ENCODE measurements at places on chromosomes 16 and 17. TPM values are rescaled to one million over a fixed set of nuclear protein-coding genes. Genes with fewer than 3 reads are reported as not detected.

GRCh38 chr17:62121025-62121730, 56.1 kb upstream of the MED13 start:
- DNase-seq, result no peak

DNA sequence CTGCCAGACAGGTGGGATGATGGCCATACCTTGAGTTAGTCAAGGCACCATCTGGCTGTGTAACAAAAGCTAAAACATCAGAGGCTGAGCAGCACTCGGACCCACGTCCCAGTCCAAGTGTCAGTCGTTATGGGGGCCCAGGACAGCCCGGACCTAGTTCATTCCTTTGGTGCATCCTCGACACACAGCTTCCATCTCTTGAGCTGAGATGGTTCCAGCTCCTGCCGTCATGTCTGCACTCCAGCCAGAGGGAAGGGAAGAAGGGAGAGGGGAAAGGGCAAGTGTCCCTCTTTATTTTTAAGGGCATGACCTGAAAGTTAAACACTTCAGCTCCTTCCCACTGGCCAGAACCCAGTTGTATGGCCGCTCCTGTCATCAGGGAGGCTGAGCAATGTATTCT, 218.0 kb downstream of the SEC14L1 start:
- DNase-seq, result no peak

DNA sequence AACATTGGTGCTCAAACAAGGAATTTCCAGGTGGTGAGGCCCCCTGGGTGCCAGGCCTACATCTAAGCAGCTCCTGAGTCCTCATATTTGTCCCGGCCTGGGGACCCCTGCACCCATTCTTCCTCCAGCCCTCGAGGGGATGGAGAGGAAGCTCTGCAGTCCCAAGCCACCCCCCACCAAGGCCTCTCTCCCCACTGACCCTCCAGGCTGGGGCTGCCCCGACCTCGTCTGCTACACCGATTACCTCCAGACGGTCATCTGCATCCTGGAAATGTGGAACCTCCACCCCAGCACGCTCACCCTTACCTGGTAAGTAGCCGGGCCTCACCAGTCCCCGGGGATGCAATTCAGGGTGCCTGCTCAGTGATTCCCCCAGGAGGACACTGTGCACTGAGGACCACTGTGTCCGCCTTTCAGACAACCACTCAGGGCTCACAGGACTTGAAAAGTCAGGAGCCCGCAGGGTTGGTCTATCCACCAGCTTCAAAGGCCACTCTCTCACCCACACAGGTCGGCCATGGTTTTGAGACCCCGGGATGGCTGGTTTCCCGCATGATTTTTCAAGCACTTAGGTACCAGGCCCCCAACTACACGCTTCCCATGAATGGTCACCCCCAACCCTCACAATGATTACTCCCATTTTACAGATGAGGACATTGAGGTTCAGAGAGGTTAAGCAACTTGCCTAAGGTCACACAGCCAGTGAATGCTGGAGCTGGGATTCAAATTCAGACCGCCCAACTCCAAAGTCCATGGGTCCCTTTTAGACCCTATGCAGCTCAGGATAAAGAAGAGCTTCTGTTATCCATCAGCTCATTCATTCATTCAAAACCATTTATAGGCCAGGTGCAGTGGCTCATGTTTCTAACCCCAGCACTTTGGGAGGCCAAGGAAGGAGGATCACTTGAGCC, 32.4 kb downstream of the IL21R start:
- no peak for DNase-seq

The CRAMP1 gene
- 38.3 TPM for total RNA-seq

- no peak for DNase-seq
Measured at GRCh38 chr17:75394332-75394918, 11.1 kb downstream of the GRB2 start.

GRCh38 chr16:11682655-11683096, 14.4 kb downstream of the SNN start:
- no peak for DNase-seq

DNA sequence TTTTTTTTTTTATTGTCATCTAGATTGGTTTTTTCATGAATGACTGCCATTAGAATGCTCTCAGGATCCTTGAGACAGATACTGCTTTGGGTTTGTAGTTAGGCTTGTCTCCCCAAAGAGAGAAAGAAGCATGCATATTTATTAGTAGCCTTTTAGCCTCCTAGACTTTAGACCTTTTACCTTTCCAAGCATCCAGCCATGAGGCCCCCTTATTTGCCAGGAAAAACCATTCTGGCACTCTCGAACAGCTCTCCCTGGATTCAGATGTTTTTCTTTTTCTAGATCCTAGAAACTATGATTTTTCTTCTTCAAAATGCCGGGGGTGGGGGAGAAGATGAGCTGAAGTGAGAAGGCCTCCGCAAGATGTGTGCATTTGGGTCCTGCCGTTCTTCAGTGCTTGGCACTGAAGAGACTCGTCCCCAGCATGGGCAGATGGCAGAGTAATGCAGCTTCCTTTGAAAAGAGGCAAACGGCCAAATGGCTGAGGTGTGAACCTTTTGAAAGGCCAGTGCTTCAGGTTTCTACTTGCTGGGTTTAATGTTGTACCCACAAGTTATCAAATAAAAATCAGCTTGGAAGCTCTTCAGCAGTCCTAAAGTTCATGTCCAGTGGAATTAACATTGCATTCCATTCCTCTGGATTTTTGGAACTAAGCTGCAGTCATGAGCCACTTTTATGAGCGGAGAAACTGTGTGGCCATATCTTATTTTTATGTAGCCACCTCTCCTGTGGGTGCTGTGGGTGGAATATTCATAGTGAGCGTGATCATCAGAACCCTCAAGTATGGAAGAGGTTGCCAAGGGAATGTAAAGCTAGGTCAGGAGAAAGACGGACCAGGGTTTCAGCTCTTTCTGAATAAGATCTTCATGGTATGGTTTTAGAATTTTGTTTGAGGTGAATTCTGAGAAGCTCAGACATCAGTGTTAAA, 7.2 kb downstream of the SOCS7 start:
- no peak for DNase-seq

GRCh38 chr16:53782148-53782547, 78.2 kb downstream of the FTO start:
- DNase-seq, result no peak

The MAP2K4 gene
- 51.8 TPM for total RNA-seq

GRCh38 chr16:57695680-57696069, 1.1 kb downstream of the DRC7 start:
- no peak for DNase-seq

The CCL1 gene
- total RNA-seq, result not detected

GRCh38 chr16:87593710-87594258, 8.5 kb upstream of the JPH3 start:
- DNase-seq, result no peak

The NPW gene
- 1.3 TPM for total RNA-seq

- DNase-seq, result no peak
Measured at GRCh38 chr16:78607465-78607864, 508.0 kb downstream of the WWOX start.

The CNTROB gene
- 58.3 TPM for total RNA-seq

DNA sequence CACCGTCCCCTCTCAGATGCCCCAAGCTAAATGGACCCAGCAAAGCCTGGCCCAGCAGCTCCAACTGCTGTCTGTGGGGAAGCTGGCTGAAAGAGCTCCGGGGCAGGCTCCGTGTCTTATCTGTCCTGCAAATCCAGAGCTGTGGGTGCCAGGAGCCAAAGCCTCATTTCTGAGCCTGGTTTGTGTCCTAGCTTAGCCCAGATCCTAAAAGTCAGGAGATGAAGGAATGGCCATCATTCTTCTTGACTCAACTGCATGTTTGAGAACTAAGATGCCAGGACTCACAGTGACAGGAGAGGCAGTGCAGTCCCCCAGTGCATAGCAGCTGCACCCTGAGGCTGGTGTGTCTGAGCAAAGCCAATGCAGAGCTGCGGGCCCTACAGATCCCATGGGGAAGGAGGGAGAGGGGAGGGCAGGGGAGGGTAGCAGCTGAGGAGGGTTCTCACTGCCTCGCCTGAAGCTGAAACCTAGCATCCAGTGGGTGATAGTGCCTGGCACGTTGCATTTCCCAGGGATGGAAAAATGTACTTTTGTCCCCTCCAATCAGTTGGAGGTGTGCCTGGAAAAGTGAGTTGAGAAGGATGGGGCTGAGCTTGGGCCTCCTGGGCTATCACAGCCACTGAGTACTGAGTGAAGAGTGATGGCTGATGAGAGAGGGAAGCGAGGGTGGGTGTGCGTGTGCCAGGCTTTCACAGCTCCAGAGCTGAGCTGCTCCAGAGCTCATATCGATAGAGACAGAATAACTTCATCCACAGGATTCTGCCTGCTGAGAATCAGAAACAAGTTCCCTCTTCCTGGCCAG, 24.5 kb upstream of the CD300E start:
- no peak for DNase-seq

The CCDC57 gene
- total RNA-seq, result 50.3 TPM

The HEXIM2 gene
- 9.5 TPM for total RNA-seq

DNA sequence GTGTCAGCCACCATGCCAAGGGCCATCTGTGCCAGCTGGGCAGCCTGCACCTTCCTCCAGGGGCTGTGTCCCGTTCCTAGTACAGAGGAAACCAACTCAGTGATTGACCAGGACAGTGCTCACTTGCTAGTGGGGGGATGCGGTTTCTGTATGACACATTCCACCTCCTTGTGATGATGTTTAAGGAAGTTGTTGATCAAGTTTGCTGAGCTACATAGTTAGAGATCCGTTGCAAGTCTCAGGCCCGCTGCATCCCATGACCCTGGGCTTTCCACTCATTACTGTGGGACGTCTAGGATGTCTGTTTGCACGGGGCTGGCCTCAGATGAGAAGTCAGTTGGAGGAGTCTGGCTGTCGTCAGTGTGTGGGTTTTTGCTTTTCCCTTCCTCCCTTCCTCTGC, 33.6 kb downstream of the RNF213 start:
- DNase-seq, result no peak

DNA sequence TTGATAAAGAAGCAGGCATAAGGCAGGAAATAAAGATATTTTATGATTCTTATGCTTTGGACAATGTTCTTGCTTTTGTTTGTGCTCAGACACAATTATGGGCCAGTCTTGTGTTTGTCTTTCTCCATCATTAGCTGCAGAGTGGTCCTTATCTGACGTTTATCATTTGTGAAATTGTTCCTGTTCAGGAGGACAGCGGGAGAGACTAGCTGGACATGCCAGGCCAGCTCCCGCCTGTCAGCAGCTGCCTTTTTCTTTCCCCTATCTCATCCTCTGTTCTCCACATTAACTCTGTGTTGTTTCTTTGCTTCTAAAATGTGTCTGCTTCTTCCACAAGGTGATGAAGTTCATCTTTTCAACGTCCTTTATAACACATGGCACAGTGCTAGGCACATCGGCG, 333.5 kb downstream of the NPIPA8 start:
- no peak for DNase-seq

- no peak for DNase-seq
Measured at GRCh38 chr17:74921769-74922168, 1.3 kb downstream of the USH1G start.

DNA sequence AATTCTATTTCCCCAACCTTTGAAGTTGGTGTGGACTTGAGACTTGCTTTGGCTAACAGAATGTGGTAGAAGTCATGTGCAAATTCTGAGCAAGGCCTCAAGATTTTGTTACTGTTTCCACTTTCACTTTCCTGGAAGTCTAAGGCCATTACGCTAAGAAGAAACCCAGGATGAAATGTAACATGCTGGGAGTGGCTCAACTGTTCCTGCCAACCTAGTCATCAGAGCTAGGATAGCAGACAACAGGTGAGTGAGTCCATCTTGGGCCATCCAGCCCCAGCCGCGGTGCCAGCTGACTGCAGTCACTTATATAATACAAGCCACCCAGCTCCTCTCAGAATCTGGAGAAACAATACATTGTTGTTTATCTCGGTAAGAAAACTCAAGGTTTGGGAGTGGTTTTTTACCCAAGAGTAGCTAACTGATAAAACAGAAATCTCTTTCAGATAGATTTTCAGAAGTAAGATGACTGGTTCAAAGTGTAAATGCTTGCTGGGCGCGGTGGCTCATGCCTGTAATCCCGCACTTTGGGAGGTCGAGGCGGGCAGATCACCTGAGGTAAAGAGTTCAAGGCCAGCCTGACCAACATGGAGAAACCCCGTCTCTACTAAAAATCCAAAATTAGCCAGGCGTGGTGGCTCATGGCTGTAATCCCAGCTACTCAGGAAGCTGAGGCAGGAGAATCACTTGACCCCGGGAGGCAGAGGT, 10.7 kb upstream of the STX4 start:
- DNase-seq, result no peak

DNA sequence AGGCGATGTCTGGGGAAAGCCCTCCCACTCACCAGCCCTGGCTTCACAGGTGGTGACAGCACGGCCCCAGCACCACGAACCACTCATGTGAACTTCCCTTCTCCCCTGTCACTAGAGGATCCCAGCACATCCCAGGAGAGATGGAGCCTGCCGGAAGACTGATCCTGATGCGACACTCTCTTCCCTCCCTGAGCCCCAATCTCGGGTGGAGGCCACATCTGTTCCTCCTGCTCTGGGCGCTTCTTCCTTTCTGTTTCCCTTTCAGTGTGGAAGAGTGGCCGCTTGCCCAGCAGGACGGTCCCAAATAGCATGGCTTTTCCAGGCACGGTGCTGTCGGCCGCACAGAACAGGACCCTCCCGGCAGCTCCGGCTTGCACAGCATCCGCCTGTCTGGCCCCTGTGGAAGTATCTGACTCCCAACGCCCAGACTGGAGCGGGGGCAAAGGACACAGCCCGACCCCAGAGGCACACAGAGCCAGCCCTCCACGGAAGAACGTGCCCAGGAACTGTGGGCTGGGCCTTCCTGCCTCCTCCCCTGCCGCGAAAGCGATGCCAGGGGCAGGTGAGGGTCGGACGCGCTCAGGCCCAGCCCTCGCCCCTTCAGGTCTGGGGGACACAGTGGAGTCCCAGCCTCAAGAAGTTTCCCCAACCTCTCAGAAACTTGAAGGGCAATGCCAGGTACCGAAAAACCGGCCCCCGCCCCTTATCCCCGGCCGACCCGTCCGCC, 37.6 kb downstream of the CBFA2T3 start:
- DNase-seq, result no peak

The MFAP4 gene
- 0.26 TPM for total RNA-seq

The FZD2 gene
- total RNA-seq, result 96.2 TPM

DNA sequence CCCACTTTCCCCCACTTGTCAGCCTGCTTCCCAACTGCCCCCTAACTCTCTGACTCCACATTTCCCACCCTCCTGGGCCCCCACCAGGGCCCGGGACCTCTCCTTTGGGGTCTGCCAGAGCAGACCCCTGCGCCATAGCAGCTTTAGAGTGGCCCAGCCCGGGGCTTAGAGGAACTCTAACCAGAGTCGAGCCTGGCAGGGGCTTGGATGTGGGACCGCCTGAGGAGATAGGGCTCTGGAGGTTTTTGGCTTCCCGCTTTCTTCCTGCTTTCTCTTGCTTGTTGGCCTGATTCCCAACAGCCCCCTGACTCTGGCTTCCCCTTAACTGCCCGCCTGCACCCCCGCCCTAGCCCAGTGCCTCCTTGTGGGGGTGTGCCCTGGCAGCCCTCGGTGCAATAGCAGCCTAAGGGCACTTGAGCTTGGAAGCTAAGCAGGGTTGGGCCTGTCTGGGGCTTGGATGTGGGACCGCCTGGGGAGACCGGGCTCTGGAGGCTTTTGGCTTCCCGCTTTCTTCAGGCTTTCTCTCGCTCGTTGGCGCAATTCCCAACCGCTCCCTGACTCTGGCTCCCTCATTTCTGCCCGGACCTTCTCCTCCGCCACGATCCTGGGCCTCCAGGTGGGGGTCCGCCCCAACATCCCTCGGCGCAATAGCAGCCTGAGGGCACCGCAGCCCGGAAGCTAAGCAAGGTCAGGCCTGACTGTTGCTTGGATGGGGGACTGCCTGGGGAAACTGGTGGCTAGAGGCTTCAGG, 2292.0 kb downstream of the TP53TG3F start:
- no peak for DNase-seq
